ENCODE measurements at places on chromosomes 2 and 18. TPM values are rescaled to one million over a fixed set of nuclear protein-coding genes. Genes with fewer than 3 reads are reported as not detected.

Gene AQP4
- polyA plus RNA-seq, result not detected

DNA sequence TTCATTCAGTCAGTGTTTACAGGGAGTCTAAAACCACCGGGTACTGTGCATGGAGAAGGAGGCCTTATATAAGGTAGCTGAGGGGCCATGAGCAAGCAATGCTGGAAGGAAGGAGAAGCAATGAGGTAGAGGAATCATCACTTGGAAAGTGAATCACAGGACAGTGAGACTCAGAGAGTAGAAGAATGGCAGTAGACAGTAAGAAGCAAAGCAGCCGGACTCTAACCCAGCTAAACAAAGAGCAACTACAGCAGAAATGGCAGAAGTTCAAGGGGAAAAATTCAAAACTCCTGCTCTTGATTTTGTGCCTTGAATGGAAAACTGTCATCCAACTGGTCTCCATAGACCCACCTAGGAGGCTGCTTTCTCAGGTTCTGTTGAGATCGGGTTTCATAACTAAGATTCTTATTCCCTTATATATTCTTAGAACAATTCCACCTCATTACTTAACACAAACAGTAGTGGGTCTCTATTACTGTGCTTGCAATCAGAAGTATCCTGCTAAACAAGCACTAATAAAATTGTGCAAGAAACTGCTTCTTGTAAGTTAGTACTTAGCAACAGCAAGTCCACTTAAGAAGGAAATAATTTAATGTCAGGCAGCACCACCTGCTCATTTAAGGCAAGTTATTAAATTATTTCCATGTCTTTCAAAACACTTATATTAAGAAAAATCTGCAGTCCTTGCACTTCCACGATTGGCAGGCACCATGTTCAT lies 68.0 kb downstream of the RBMS1 start:
- H3K27me3 ChIP-seq, result no peaks in the 10 kb centered on the region
- no peak overlapping the region for H3K4me3 ChIP-seq
- H3K27ac ChIP-seq, result peak overlapping the region; percentile 11
- no peak for DNase-seq
- peaks cover 34% of the 10 kb centered on the region for H3K4me1 ChIP-seq
- peaks cover 7% of the 10 kb centered on the region for H3K36me3 ChIP-seq

Gene ARHGEF4
- 2.1 TPM for polyA plus RNA-seq

DNA sequence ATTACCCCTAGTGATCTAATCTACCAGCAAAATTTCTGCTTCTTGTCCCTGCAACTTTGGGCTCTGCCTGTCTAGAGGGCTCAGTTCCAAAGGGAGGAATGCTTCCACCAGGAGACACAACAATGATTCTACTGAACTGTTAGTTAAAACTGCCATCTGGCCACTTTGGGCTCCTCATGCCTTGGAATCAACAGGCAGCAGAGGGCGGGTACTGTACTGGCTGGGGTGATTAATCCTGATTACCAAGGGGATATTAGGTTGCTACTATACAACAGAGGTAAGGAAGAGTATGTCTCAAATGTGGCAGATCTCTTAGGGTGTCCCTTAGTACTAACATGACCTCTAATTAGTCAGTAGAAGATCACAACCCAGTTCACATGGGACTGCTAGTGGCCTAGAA lies 21.4 kb downstream of the HADHA start:
- no peaks in the 10 kb centered on the region for H3K4me1 ChIP-seq
- no peak overlapping the region for H3K4me3 ChIP-seq
- H3K27ac ChIP-seq, result no peak overlapping the region
- no peak for DNase-seq
- H3K27me3 ChIP-seq, result no peaks in the 10 kb centered on the region
- H3K36me3 ChIP-seq, result peaks cover 17% of the 10 kb centered on the region

GRCh38 chr2:36554531-36554930 lies 43.4 kb downstream of the FEZ2 start:
- H3K4me1 ChIP-seq, result no peaks in the 10 kb centered on the region
- H3K4me3 ChIP-seq, result no peak overlapping the region
- no peaks in the 10 kb centered on the region for H3K27me3 ChIP-seq
- H3K36me3 ChIP-seq, result no peaks in the 10 kb centered on the region

GRCh38 chr2:210536973-210537650 lies 19.3 kb upstream of the CPS1 start:
- H3K4me3 ChIP-seq, result no peak overlapping the region
- no peaks in the 10 kb centered on the region for H3K4me1 ChIP-seq
- no peak for DNase-seq

GRCh38 chr2:135174810-135175093 lies 122.7 kb downstream of the RAB3GAP1 start:
- peaks cover 19% of the 10 kb centered on the region for H3K36me3 ChIP-seq
- H3K27me3 ChIP-seq, result no peaks in the 10 kb centered on the region
- no peaks in the 10 kb centered on the region for H3K4me1 ChIP-seq
- DNase-seq, result no peak

DNA sequence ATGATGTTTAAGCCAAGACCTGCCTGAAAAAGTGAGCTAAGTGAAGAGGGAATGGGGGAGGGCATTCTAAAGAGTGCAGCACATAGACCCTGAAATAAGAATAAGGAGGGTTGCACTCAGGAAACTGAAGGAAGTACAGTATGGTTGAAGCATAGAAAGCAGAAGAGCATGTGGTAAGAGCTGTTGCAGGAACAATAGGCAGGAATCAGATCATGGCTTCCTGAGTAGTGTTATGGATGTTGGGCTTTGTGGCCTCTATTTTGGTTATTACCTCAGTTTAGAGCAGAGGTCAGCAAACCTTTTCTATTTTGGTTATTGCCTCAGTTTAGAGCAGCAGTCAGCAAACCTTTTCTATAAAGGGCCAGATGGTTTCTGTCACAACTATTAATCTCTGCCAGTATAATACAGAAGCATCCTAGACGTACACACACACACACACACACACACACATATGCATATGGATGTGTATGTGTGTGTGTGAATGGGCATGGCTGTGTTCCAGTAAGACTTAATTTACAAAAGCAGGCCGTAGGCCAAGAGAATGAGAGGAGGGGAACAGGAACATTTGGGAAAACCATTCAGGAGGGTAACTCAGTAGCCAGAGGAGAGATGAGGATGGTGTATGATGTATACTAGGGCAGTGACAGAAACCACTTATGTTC lies 91.1 kb upstream of the MYO3B start:
- no peak for DNase-seq
- no peaks in the 10 kb centered on the region for H3K27me3 ChIP-seq
- peaks cover 10% of the 10 kb centered on the region for H3K4me1 ChIP-seq
- H3K36me3 ChIP-seq, result peaks cover 3% of the 10 kb centered on the region
- no peak overlapping the region for H3K4me3 ChIP-seq

GRCh38 chr2:218137514-218137913 lies 11.7 kb downstream of the CXCR2 start:
- H3K4me3 ChIP-seq, result no peak overlapping the region
- no peaks in the 10 kb centered on the region for H3K36me3 ChIP-seq
- no peak overlapping the region for H3K27ac ChIP-seq
- DNase-seq, result no peak

GRCh38 chr18:45686891-45687611 lies 36.9 kb upstream of the SLC14A1 start:
- H3K4me1 ChIP-seq, result no peaks in the 10 kb centered on the region
- DNase-seq, result no peak
- H3K27me3 ChIP-seq, result no peaks in the 10 kb centered on the region
- no peak overlapping the region for H3K4me3 ChIP-seq
- no peaks in the 10 kb centered on the region for H3K36me3 ChIP-seq

DNA sequence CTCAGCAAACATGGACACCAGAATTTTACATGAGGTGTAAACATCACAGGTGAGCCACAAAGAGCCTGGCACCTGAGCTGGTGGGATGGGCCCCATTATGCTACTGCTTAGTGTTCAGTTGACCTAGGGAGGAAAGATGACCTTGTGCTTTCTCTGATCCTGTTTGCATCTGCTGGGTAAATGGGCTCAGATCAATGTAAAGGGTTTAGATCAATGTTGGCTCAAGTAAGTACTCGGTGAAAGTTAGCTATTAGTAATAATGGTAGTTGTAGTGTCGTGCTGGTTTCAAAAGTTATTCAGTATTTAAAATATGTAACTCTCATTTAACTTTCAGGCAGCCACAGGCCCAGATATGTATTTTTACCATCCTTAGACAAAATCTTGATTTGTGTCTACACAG lies 19.8 kb downstream of the ABHD3 start:
- H3K4me1 ChIP-seq, result no peaks in the 10 kb centered on the region
- no peak for DNase-seq
- H3K36me3 ChIP-seq, result no peaks in the 10 kb centered on the region
- H3K27me3 ChIP-seq, result no peaks in the 10 kb centered on the region
- H3K27ac ChIP-seq, result no peak overlapping the region

DNA sequence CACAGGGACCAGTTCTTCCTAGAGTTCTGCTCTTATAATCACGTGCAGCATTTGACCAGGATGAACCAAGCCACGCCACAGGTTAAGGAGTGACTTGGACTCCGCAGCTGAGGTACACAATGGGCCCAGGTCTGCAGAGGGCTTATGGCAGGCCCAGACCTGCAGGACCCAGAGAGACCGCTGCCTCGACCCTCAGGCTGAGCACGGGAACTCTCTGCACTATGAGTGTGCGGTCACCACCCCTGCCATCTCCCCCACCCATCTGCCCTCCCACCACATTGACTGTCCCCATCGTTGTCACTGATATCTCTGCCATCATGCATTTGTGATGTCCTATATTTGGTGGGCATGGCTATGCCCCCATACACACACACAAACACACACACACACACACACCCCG lies 45.7 kb upstream of the HPCAL1 start:
- H3K27ac ChIP-seq, result no peak overlapping the region
- no peaks in the 10 kb centered on the region for H3K4me1 ChIP-seq
- no peak overlapping the region for H3K4me3 ChIP-seq
- peak; percentile 24 for DNase-seq
- no peaks in the 10 kb centered on the region for H3K36me3 ChIP-seq

GRCh38 chr2:168552450-168552856 lies 96.4 kb downstream of the CERS6 start:
- H3K4me3 ChIP-seq, result no peak overlapping the region
- H3K27me3 ChIP-seq, result no peaks in the 10 kb centered on the region
- DNase-seq, result no peak
- H3K4me1 ChIP-seq, result peaks cover 5% of the 10 kb centered on the region

GRCh38 chr18:39571511-39571910 lies 2005.9 kb upstream of the CELF4 start:
- H3K36me3 ChIP-seq, result no peaks in the 10 kb centered on the region
- no peak for DNase-seq
- H3K27ac ChIP-seq, result no peak overlapping the region
- no peak overlapping the region for H3K4me3 ChIP-seq
- H3K27me3 ChIP-seq, result no peaks in the 10 kb centered on the region

- H3K36me3 ChIP-seq, result no peaks in the 10 kb centered on the region
- no peak overlapping the region for H3K4me3 ChIP-seq
Observed at GRCh38 chr2:204896146-204896545, 350.9 kb downstream of the PARD3B start.

DNA sequence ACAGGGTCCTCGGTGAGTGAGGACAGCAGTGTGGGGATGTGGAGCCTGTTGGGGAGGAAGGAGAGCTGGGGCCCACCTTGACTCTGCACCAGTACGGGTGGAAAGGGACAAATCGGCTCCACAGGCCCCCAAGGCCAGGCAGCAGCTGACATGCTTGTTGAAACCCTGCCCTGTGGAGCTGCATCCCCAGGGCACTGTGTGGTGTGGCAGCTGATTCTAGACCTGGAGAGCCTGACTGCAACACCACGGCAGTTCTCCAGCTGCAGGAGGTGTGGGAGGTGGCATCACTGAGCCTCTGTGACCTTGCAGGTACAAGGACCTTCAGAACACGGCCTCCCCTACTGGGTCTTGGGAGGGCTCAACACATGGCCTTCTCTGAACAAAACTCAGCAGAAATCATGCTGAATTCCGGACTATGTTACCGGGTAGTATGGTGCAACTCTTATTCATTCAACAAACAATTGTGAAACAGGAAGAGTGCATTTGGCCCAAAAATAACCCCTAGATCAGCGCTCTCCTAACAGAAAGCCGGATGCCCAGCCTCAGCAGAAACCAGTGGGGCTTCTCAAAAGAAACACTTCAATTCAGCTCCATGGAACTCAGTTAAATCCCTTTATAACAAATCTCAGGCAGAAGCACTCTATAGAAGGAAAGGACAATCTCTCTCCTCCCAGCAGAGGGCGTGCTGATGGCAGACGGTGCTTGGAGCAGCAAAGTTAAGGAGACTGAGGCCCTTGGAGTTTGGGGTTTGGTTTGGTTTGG lies 104.4 kb upstream of the SALL3 start:
- H3K4me3 ChIP-seq, result no peak overlapping the region
- H3K27me3 ChIP-seq, result no peaks in the 10 kb centered on the region

- H3K27ac ChIP-seq, result no peak overlapping the region
- no peaks in the 10 kb centered on the region for H3K27me3 ChIP-seq
- DNase-seq, result no peak
- no peaks in the 10 kb centered on the region for H3K4me1 ChIP-seq
- H3K4me3 ChIP-seq, result no peak overlapping the region
Observed at GRCh38 chr2:27647289-27647688, 16.1 kb downstream of the SUPT7L start.

DNA sequence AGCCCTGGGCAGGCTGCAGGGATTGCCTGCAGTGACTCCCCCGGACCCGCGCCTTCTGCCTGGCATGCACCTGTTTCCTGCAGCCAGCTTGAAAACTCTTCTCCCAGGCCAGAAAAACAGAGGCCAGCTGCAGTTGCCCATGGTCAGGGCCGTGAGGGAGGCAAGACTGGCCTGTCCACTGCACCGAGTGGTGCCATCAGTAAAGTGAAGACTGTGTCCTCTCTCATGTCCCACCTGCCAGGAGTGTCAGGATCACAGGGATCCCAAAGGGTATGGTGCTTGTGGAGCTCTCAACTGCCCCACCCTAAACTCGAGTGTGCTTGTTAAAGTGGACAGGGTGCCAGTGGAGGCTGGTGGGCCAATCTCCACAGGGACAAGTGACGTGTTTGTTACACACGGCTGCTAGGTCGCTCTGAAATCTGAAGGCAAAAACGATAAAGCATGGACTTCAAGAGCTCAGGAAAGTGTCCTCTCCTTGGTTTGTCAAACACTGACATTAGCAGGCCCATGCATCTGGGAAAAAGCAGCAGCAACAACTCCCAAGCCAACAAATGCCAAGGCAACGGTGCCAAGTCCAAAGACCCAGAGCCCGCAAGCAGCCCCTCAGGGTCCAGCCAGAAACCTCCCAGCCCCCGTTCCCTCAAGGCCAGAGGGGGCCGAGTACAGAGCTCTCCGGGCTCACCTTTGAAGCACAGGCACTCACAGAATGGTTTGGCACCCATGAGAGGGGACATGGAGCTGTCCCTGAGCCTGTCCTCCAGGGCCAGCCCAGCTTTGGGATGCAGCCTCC lies 213.2 kb downstream of the HDAC4 start:
- H3K4me3 ChIP-seq, result no peak overlapping the region
- no peaks in the 10 kb centered on the region for H3K4me1 ChIP-seq
- H3K27me3 ChIP-seq, result no peaks in the 10 kb centered on the region
- no peak for DNase-seq
- no peak overlapping the region for H3K27ac ChIP-seq

Gene GYPC
- 131 TPM for polyA plus RNA-seq

Gene CNNM3
- polyA plus RNA-seq, result 5.1 TPM

DNA sequence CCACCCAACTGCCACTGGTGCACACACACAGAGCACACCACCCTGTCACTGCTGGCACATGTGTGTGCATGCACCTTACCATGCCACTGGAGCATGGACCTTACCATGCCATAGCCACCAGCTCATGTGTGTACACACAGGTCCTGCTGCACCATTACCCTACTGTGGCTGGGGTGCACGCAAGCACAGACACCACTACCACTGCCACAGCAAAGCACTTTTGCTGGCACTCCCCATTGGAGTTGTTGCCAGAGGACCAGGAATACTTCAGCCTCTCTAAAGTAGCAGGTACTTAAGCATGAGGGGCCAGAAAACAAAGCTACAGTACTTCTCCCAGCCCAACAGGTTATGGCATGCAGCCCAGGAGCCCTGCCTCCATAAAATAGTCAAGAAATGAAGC lies 404.8 kb downstream of the MBD2 start:
- no peak overlapping the region for H3K27ac ChIP-seq
- no peaks in the 10 kb centered on the region for H3K36me3 ChIP-seq
- H3K4me3 ChIP-seq, result no peak overlapping the region
- H3K4me1 ChIP-seq, result no peaks in the 10 kb centered on the region
- no peak for DNase-seq

Data from heart left ventricle (tissue), 16 donors.